ENCODE measurements at places on chromosomes 7 and 10. TPM values are rescaled to one million over a fixed set of nuclear protein-coding genes. Genes with fewer than 3 reads are reported as not detected.

GRCh38 chr7:95529701-95530100 lies 44.0 kb downstream of the ASB4 start:
- H3K36me3 ChIP-seq = no peaks in the 10 kb centered on the region
- DNase-seq = no peak
- H3K4me3 ChIP-seq = no peak overlapping the region
- no peaks in the 10 kb centered on the region for H3K4me1 ChIP-seq
- H3K27me3 ChIP-seq = peaks cover 6% of the 10 kb centered on the region

GRCh38 chr10:121988361-121989324 lies at the start of gene TACC2:
TACC2 (plus strand) TSS chr10:121989163; CDS start chr10:122021982, 32,819 bp downstream.
- no peaks in the 10 kb centered on the region for H3K27me3 ChIP-seq
- H3K4me3 ChIP-seq = no peak within 1 kb of the TSS
- no peak for DNase-seq
- no peak within 1 kb of the TSS for H3K27ac ChIP-seq
- H3K36me3 ChIP-seq = no peaks in the 10 kb centered on the region

- DNase-seq = no peak
- H3K27ac ChIP-seq = peak overlapping the region; percentile 56
- H3K27me3 ChIP-seq = no peaks in the 10 kb centered on the region
- no peak overlapping the region for H3K4me3 ChIP-seq
These were observed 27.8 kb downstream of the PPP1R3A start for GRCh38 chr7:113891031-113891350.

KIN gene
- total RNA-seq = 18.0 TPM

DNA sequence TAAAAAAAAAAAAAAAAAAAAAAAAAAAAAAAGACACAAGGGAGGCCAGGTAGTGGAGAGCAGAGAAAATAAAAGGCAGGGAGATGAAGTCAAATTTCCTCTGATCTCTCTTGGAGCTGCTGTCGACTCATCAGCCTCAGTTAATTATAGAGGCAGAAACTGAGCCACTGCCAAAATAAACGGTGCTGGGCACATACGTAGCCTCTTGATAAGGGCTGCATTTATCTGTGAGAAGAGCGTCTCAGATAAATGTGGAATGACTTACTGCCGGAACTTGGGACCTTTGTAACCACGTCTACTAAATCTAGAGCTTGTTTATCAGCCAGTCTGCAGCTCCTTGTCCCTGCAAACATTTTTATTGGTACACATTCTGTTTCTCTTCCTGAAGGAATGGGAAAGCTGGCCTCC lies 162.3 kb downstream of the BAMBI start:
- H3K4me1 ChIP-seq = peaks cover 34% of the 10 kb centered on the region
- H3K36me3 ChIP-seq = no peaks in the 10 kb centered on the region
- peak overlapping the region; percentile 33 for H3K27ac ChIP-seq
- peak; percentile 80 for DNase-seq
- no peak overlapping the region for H3K4me3 ChIP-seq

- no peaks in the 10 kb centered on the region for H3K36me3 ChIP-seq
- H3K27me3 ChIP-seq = no peaks in the 10 kb centered on the region
- no peak for DNase-seq
- H3K4me1 ChIP-seq = no peaks in the 10 kb centered on the region
- H3K27ac ChIP-seq = no peak overlapping the region
These were observed 897.8 kb downstream of the CNTNAP2 start for GRCh38 chr7:147014286-147014955.

DNA sequence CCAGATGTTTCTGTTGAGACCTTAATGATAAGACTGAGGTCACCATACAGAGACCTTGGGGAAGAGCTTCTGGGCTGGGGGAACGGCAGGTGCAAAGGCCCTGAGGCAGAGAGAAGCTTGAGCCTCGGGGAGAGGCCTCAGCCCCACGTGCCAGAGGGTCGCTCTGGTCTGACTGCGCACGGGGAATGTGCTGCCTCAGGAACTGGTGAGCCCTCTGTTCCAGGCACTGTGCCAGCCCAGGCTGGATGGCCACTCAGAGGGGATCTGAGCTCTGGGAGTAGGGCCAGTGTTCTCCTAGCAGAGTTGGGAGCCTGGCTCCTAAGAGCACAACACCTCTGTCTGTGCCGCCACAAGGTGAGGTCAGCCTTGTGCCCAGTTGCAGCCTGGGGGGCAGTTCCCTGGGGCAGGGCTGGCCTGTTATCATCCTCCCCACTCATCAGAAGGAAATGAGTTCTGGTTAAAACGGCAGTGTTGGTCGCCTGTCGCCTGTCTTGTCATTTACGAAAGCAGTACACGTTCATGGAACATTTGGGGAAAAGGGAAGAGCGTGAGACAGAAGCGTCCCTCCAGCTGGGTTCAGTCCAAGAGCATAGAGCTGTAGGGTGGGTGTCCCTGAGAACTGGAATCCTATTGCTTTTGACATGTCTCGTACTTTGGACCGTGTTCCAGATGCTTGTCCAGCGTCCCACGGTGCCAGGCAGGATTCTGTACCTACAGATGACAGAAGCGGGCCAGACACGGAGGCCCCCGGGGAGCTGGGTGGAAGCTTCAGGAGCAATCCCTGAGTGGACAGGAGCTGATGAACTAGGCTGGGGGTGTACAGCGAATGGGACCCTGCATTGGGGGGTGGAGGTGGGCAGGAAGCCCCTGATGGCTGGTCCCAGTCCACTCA lies 4.3 kb downstream of the TTYH3 start:
- no peak for DNase-seq
- no peak overlapping the region for H3K27ac ChIP-seq

- H3K36me3 ChIP-seq = no peaks in the 10 kb centered on the region
- peak; percentile 20 for DNase-seq
- peak overlapping the region; percentile 79 for H3K27ac ChIP-seq
- no peaks in the 10 kb centered on the region for H3K4me1 ChIP-seq
- no peaks in the 10 kb centered on the region for H3K27me3 ChIP-seq
These were observed 57.8 kb upstream of the PCGF5 start for GRCh38 chr10:91162495-91163268.

- H3K27me3 ChIP-seq = no peaks in the 10 kb centered on the region
- peaks cover 6% of the 10 kb centered on the region for H3K36me3 ChIP-seq
- DNase-seq = no peak
- no peak overlapping the region for H3K4me3 ChIP-seq
- no peaks in the 10 kb centered on the region for H3K4me1 ChIP-seq
These were observed 16.4 kb downstream of the RABGEF1 start for GRCh38 chr7:66756889-66757288.

GRCh38 chr7:113197274-113197673 lies 78.9 kb upstream of the SMIM30 start:
- peak; percentile 83 for DNase-seq
- H3K4me3 ChIP-seq = no peak overlapping the region
- no peaks in the 10 kb centered on the region for H3K36me3 ChIP-seq
- no peaks in the 10 kb centered on the region for H3K27me3 ChIP-seq

UTF1 gene
- 0.18 TPM for total RNA-seq
